ENCODE measurements at places on chromosomes 1 and 21.

DNA sequence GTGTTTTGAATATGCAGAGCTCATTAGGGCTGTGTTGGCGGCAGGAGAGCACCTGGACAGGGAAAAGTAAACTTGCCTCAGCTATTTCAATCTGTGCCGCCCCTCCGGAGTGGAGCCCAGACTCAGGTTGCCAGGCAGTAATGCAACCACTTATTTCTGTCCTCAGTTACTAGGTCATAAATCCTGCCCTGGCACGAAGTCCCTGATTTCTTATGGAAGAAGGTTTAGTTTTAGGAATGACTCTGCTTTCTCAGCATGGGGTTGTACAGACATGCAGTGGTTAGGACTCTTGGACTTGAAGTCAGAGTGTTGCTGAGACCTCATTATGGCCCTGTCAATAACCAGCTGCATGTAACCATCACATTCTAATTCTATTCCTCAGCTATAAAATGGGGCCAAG is 98.3 kb upstream of the FGGY start:
- no peak for DNase-seq

GRCh38 chr21:29105218-29105617 is 25.2 kb upstream of the MAP3K7CL start:
- DNase-seq: no peak

- no peak for DNase-seq
Measured at GRCh38 chr1:61368876-61369275, 286.5 kb downstream of the NFIA start.

DNA sequence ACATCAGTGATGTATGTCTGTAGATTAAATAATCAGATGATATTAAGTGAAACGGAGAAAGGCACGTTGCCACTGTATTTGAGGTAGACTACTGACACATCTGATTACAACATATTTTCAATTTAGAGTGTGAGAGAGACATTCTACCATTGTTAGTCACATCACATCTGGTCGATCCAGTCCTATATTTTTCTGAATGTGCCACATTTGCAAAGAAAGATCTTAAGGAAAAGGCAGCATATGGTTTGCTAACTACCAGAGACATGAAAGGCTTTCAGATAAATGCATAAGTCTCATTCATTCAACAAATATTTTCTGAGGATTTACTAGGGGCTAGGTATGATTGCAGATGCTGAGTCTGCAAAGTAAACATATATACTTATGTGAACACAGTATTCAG is 114.3 kb upstream of the RUNX1 start:
- no peak for DNase-seq

DNA sequence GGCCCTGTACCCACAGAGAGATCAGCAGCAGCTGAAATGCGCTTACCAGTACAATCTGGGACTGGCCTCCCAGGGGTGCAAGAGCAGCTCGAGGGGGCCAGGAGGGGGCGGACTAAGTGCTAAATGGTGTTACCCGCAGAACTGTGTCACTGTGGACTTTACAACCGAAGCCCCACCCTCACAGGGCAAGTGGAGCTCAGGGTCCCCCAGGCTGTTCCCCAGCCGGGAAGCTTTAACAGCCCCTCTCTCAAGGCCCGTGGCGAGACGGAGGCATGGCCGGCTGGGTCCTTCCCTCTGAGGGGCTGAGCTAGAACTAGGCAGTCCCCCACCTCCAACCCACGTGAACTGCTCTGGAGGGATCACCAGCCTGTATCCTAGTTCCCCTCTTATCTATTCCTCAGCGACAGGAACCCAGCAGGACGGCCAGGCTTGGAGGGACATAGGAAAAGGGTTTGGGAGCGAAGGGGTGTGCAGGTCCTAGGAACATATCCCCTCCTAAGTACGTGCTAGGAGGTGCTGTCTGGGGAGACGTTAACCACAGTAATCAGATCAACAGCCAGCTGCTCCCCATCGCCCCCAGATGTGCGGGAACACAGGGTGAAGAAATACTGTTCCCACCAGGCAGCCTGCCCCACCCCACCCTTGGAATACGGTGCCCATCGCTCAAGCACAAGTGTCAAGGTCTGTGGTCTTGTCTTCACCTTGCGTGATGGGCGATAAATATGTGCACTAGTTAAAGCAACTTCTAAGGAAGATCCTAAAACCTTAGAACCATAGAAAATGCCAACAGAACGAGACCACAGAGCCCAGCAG is 24.4 kb downstream of the ZBTB17 start:
- DNase-seq: peak; percentile 52

DNA sequence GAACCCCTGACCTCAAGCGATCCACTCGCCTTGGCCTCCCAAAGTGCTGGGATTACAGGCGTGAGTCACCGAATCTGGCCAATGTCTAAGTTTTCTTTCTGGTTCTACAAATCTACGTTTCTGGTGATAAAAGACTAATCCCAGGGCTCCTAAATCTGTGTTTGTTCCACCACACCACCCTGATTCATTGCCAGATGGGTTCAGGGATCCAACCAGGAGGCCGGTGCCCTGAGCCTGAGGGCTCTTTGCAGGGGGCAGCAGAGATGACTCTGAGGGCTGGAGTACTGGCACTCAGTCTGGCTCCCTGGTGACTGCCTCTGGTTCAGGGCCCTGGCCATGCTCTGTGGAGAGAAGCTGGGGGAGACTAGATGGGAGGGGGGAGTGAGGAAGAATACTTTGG is 10.5 kb upstream of the OPRD1 start:
- no peak for DNase-seq
